ENCODE measurements at places on chromosomes 5 and 9. TPM values are rescaled to one million over a fixed set of nuclear protein-coding genes. Genes with fewer than 3 reads are reported as not detected.

DNA sequence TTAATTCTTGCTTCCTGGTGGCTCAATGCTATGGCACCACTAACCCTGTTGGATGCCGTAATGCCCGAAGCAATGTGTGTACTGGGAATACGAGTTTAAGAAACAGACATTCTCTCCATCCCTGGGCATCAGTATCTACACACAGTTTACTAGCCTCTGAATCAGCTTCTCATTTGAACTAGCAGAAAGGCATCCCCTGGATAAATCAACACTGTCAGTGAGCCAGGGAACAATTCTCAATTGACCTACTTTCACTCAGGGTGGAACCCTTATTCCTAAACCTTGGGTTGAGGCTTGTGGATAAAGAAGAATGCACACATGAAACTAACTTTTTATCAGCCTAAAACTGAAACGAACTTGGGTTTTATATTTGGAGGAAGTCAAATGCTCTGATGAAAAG is 331.0 kb downstream of the GADD45G start:
- DNase-seq: no peak

DNA sequence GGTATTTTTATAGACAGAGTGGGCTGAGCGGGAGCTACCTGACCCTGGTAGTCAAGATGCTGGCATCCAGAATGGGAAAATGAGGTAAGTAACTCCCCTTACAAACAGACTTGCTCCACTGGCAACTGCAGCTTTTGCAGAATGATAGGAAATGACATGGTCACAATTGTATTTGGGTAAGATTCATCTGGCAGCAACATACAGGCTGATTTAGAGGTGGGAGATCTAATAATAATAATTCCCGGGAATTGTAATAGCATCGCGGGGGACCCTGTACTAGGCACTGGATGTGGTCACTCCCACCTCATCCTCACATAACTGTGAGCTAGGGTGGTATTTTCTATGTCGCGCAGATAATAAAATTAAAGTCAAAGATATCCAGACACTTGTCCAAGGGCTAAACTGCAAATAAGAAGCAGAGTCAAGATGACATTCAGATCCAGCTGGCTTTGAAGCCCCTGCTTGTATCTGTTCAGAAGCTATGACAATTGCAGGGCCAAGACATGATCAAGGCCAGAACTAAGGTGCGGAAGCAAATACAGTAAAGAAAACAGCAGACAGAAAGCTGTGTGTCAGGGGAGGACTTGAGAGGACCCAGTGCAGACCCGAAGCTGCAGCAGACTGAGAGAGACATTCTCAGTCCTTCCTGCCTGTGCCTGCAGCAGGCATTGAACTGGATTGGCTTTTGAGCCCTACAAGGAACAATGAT is 507.2 kb downstream of the BNC2 start:
- DNase-seq: no peak

DNA sequence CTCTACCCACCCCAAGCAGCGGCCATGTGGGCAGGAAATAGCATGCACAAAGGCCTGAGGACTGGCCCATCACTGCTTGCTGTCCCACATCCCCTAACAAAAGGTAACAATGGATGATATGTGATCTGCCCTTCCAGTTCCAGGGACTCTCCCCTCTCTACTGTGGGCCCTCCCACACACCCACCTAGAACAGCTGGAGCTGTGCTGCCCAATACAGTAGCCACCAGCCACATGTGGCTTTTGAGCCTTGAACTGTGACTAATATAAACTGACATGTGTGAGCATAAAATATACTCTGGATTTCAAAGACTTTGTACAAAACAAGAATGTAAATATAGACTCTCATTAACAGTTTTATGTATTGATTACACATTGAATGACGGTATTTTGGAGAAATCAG is 78.1 kb downstream of the C5orf15 start:
- no peak for DNase-seq

DNA sequence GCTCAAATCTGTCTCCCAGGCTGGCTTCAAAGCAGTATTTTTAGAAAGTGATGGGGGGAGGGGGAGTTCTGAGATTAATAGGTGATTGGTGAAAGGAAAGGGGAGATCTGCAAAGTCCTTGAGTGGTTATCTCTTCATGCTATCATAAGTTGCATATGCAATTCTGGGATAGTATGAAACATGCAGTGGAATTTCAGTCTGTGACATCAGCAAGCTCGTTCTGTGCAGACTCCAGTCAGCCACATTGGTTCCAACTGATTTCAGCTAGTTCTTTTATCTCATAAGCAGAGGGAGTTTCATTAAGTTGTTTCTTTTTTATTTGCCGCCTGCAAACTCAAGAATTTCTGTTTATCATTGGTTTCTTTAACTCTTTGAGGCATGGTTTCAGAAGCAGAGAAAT is 180.5 kb upstream of the SH3GL2 start:
- peak; percentile 52 for DNase-seq

The CD14 gene
- total RNA-seq: 0.18 TPM

GRCh38 chr9:96317335-96317980 is 15.5 kb upstream of the HSD17B3 start:
- DNase-seq: peak; percentile 70

The HRCT1 gene
- 1.7 TPM for total RNA-seq

The JAKMIP2 gene
- not detected for total RNA-seq

The FBP2 gene
- total RNA-seq: not detected

DNA sequence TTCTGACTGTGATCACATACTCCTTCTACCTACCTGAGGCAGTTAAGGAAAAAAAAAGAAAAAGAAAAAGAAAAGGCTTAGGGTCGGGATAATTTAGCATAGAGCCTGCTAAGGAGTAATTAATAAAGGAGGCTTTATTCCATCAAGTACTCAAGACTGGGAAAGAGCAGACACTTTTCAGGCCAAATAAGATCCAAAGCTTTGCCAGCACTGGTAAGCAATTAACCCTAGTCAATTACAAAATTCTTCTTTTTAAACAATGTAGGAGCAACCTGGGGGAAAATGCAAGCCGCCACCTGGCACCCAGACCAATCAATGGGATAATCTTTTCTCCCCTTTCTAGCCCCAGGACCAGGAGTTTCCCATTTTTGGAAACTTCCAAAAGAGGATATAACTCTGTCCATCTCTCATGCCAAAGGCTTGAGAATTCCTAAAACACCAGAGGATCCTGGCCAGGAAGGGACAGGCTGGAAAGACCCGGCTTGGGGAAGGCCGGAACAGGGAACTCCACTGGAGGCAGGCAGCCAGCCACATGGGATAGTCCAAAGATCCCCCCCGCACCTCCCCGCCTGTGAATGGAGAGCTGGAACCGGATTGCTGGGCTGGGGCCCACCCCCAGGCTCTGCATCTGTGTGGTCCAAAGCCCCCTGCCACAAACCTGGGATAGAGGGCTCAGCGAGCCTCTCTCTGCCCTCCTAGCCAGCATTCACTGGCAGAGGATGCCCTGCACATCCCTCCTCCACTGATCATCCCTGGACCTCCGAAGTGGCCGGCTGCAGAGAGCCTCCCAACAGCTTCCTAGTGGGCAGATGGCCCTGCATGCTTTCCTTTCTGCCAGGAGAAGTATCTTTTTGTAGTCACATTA is 117.8 kb downstream of the ZNF354C start:
- DNase-seq: no peak

DNA sequence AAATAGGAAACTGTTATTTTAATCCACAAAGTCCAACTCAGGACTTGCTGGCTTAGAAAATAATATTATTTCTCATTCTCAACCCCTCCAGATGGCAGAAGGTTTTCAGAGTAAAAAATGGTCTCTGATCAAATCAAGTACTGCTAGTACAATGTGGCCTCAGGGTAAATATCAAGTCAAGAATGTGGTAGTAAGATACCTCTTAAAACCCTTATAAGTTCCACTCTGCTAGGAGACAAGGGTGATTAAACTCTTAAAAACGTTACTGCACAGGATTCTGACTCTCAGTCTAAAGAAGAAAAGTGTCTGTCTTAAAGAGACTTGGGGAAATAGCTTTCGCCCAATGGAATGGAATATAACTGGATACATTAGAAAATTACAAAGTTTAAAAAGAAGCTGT is 120.8 kb upstream of the PDE4D start:
- no peak for DNase-seq

DNA sequence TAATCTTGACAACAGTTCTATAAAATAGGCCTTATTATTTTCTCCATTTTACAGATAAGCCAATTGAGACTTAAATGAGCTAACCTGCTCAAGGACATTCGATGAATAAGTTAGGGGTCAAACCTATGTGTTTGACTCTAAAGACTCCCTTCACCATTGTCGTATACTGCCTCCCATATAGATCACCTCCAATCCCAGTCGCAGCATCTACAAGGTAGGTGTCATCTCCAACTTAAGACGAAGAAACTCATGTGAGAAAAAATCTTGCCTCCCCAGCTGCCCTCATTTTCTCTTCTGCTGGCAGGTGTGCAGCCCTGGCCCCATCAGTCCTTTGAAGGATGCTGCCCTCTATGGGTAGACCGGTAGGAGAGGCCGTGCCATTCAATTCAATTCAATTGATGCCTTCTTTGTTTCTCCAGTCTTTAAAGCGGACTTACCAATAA is 75.2 kb upstream of the SMARCA2 start:
- peak; percentile 1 for DNase-seq

- no peak for DNase-seq
These were observed 155.4 kb upstream of the CLINT1 start for GRCh38 chr5:158014372-158014771.

The CCNO gene
- total RNA-seq: not detected

- no peak for DNase-seq
These were observed 64.9 kb upstream of the SHC3 start for GRCh38 chr9:89243296-89244061.

DNA sequence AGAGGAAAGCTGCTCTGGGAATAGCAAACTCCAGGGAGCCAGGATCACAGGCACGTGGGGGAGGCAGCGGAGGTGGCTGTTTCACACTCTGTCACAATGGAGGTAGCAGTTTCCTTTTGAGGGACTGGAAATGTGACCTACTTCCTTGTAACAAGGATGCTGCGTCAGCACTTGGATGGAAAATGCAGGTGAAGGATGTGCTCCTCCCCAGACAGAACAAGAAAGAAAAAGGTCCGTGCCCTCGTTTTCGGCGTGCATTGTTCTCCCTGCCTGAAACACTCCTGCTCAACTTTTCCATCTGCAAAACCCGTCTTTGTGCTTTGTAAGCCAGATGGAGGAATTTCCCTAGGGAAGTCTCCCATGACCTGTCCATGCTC is 55.1 kb upstream of the SH3PXD2B start:
- DNase-seq: no peak

The PIP5K1B gene
- not detected for total RNA-seq

The CAPSL gene
- not detected for total RNA-seq

GRCh38 chr9:135501261-135502167 is 1.0 kb downstream of the MRPS2 start:
- no peak for DNase-seq

DNA sequence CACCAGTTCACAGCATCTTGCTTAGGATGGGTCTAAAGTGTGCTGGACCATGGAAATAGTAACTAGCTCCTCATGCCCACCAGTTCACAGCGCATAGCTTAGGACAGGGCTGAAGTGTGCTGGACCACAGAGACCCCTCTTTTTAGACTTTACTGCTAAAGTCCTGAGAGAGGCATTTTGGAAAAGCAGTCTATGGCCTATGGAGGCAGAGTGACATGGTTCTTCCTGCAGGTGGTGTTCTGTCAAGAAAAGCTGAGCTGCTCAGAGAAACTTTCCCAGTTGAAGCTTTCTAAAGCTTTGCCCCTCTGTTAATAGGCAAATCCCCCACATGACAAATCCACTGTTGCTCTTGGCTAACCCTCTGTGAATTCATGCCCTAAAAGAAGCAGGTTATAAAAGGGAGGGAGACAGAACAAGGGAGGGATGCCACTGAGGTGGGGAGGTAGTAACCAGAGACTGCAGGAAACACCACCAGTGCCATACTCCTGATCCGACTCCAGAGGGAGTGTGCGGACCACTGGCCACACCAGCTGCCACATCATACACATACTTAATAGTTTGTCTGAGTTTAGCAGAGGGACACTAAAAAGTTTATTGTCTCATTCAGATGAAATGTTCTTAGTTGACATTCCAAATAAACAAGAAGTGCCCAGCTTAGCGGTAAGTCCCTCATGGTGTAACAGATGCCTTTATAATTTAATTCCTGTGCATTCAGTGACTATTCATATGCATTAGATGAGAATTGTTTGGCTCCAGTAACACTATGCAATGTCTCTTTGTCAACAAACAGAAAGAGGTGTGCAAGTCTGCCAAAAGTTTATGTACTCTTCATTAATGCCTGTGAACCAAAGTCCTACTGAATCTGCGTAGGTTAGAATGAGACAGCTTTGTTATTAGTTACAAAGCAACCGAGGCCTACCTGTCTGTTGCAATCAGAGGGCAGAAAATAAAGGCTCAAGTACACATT is 236.2 kb upstream of the NFIL3 start:
- DNase-seq: peak; percentile 55

DNA sequence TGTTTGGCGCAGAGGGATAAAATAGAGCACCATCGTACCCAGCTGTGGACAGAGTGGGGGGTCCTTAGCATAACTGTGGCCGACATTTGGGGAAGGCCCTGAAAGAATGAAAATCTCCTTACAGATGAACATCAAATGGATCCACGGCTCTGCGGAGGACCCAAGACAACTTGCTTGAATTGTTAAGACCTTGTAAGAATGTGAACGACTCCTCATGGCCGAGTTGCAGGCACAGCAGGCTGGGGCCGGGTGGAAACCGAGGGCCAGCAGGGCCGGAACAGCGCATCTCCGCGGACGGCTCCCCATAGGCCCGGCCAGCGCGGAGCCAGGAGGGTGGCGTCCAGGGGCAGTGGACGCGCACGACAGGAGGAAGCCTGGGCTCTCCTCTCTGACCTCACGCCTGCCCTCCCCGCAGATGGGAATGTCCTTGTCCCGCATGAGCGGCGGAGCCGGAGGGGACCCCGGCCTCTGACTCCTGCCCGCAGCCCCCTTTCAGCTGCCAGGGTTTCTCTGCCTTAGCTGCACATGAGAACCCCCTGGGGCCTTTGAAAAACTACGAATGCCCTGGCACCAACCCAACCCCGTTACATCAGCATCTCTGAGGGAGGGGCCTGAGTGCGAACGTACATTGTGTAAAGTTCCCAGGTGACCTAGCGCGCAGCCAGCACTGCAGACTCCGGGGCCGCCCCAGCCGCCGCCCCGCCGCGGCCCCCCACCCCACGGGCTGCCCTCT is 36.2 kb upstream of the PTCH1 start:
- no peak for DNase-seq

The POU5F2 gene
- 1.1 TPM for total RNA-seq

GRCh38 chr9:34046784-34047379 is 1.8 kb downstream of the UBAP2 start:
- peak; percentile 10 for DNase-seq

DNA sequence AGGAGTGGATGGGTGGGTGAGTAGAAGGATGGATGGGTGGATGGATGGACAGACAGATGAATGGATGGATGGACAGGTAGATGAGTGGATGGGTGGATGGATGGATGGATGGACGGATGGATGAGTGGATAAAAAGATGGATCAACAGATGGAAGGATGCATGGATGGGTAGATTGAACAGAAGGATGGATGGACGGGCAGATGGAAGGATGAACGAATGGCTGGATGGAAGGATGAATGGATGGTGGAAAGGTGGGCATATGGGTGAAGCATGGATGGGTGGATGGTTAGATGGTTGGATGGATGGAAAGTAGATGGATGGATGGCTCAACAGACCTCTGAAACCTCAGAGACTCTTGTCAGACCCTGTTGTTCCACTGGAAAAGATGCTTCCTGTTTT is 10.1 kb downstream of the FLT4 start:
- no peak for DNase-seq

Measured in IMR-90 (cell line).